HT1080 (cell line): ENCODE measurements at places on chromosomes 7 and 10. TPM values are rescaled to one million over a fixed set of nuclear protein-coding genes. Genes with fewer than 3 reads are reported as not detected.

The SPDYE9 gene
- not detected in 2 replicates for total RNA-seq

DNA sequence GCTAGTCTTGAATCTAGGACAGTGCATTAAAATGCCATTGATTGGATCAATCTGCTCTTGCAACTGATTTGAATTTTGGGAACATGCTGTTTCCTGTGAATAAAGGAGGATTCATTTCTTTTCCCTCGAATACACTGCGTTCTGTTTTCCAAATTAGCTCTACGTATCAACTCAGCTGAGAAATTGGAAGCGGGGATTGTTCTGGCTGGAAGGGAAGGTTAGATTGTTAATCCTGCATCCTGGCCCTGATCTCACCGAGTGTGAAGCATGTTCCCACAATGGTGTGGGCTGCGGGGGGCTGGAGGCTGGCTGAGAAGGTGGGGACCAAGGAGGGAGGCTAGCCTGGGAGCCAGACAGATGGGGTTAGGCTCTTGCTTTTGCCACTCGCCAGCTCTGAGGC lies 17.6 kb downstream of the HTRA1 start:
- DNase-seq, result no peak

- peak; percentile 90 for DNase-seq
These were observed 46.1 kb downstream of the ZCCHC24 start for GRCh38 chr10:79399223-79399831.

The ERLIN1 gene
- 56.7 and 75.2 TPM in 2 replicates for total RNA-seq

GRCh38 chr7:4716946-4717795 lies 35.1 kb downstream of the FOXK1 start:
- no peak for DNase-seq

DNA sequence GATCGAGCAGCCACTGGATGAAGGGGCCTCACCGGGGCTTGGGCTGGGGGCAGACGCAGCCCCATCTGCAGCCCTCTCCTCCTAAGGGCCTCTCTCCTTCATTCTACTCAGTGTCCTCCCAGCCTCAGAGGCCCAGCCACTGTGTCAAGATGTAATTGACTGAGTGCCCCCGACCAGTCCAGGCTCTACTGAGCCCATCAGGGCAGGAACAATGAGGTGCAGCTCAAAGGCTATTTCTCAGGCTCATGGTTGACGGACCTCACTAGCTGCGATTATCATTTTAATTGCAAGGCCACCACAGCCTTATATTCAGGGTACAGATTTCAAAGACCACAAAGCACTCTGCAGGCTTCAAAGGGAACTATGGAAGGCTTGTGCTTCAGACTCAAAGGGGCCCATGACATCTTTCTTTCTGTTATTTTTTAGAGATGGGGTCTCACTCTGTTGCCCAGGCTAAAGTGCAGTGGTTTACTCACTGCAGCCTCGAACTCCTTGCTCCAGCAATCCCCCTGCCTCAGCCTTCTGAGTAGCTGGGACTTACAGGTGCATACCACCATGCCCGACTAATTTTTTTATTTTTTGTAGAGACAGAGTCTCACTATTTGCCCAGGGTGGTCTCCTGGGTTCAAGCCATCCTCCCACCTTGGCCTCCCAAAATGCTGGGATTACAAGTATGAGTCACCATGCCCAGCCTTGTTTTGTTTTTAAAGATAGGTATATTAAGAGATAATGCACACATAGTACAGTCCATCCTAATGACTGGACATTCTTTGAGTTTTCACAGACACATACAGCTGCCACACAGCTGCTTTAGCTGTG lies 23.7 kb downstream of the SLC29A3 start:
- DNase-seq, result no peak

DNA sequence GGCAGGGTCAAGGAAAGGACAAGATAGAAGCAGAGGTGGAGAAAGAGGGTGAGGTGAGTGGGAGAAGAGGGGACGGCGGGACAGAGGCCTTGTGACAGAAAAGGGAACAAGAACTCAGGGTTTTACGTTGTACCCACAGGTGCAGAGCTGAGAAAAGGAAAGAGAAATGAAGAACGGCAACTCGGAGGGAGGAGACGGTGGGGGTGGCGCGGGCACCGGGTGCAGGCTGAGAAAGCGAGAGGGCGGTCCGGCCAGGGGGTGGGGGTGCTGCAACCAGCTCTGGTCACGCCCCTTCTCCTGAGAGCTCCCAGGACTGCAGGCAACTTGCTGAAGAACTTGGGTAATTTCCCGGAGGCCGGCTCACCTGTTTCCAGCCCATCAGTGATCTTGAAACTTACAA lies 65.3 kb downstream of the CARD11 start:
- DNase-seq, result no peak

DNA sequence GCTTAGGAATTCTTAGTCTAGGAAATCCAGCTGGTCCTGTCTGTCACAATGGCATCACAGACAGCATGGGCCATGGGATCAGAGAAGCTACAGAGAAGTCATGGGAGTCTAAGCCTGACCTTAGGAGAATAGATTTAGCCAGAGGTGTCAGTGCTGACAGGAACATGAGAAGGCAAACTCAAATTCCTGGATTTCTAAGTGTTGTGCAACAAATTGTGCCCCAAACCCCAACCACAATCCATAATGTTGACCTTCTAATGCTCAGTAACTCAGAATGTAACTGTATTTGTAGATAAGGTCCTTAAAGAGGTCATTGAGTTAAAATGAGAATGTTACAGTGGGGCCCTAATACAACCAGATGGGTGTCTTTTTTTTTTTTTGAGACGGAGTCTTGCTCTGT lies 95.9 kb upstream of the RHOBTB1 start:
- no peak for DNase-seq

DNA sequence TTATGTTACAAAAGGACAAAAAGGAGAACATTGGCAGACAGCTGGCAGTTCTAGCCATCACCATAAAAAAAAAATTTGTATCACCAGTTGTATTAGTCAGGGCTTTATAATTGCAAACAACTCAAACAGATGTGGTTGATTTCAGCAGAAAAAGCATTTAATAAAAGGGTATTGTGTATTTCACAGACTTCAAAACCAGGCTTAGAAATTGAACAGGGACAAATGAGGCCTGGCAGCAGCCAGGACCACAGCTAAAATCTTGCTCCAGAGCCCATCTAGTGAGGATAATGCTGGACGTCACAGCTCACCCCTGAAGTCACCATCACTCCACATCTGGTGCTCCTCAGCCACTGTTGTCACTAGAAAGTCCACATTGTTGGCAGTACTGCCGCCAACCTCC lies 52.9 kb upstream of the CALD1 start:
- DNase-seq, result no peak

The MTERF1 gene
- 10.9 and 12.4 TPM in 2 replicates for total RNA-seq

DNA sequence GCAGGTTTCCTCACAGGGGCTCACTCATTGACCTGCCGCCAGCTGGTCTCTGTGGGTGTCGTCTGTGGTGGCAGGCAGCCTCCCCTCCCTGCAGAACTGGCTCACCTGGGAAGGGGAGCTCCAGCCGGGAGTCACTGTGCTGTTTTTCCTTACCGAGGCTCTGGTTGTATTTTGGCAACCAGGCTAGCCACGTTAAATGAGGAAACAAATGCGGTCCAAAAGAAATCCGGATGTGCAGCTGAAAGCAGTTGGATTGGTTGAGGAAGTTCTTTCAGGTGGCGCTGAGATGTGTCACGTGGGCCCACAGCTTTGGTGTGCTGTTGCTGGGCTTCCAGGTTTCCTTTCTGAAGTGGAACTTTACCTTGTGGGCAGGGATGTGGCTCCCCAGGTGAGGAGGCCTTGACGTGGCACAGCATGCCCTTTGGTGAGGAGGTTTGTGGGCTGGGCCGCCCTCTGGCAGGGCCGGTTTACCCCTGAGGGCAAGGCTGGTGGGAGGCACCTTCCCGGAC lies 14.2 kb downstream of the MTURN start:
- DNase-seq, result no peak

The PDE6C gene
- total RNA-seq, result not detected in 2 replicates

DNA sequence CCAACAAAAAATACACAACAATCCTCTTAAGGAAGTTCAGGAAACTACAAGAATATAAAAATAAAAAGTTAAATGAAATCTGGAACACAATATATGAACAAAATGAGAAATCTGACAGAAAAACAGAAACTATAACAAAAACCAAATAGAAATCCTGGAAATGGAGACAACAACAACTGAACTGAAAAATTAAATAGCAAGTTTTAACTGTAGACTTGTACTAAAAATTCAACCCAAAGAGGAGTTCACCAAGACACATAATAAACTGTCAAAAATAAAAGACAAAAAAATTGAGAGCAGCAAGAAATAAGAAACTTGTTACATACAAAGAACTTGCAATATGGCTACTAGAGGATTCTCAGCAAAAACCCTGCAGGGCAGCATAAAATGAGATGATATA lies 45.1 kb downstream of the HBP1 start:
- no peak for DNase-seq

GRCh38 chr7:135644154-135644553 lies 18.2 kb upstream of the STMP1 start:
- no peak for DNase-seq

DNA sequence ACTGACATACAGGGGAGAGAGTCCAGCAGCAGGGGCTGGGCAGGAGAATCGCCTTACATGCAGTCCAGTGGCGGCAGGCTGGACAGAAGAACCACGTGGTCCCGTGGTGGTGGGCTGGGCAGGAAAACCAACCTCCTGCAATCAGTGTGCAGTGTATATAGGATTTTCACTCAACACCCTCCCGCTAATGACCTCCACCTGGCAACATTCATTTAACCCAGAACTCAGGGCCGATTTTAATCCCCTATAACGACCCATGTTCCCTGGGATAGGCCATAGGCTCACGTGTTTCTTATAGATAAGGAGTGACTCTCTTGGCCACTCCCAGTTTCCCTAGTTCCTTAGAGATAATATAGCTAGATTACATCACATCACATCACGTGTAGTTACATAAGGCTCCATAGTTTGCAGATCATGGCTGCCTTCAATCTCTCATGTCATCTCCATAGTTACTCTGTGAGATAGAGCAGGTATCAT lies 19.4 kb downstream of the MTURN start:
- no peak for DNase-seq

- no peak for DNase-seq
These were observed 6.3 kb downstream of the FAS start for GRCh38 chr10:88996927-88997326.

DNA sequence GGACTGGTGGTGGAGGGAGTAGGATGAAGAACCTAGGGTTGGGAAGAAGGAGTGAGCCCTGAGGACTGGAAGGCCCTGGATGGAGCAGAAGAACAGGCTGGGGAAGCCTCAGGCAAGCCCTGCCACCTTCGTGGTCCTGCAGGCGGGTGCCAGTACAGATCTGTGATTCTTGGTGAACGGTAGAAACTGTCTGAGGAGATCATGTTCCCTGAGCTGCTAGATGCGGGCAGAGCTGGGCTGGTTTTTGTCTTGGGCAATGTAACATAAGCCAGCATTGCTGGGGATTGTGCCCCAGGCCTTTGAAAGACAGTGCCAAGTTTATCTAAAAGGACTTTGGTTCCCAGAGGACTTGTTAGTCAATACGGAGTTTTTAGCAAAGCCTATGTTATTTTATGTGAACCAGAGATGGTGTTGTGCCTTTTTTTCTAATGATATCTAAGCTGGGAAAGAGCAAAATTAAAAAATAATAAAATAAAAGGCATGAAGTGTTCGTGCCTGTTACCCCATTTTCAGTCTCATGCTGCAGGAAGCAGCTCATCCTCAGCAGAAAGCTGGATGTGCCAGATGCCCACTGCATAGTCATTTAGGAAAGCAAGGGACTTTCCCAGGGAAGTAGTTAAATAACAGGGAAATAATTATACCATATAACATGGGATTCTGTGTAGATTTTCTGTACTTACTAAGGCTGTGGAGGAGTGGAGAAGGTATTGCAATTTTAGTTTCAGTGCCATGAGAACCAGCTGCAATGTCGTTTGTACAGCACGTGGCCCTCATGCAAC lies 24.4 kb upstream of the FIGNL1 start:
- no peak for DNase-seq

GRCh38 chr7:34091321-34091917 lies 186.1 kb downstream of the BMPER start:
- DNase-seq, result peak; percentile 19

DNA sequence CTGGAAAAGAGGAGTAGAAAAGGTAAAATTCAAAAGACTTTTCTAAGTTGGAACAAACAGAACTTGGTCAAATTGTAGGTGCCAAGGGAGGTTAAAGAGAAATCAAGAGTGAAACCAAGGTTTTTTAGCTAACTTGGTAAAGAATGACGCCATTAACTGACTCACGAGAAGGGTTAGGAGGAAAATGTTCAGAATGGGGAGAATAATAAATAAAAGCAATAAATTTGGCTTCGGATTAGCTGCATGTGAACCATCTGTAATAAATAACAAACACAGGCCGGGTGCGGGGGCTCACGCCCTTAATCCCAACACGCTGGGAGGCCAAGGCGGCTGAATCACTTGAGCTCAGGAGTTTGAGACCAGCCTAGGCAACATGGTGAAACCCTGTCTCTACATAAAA lies 71.9 kb upstream of the SRRM3 start:
- no peak for DNase-seq

The FAM241B gene
- 4.1 and 4.6 TPM in 2 replicates for total RNA-seq

The MDH2 gene
- total RNA-seq, result 236 and 349 TPM in 2 replicates

The TMEM209 gene
- 16.6 and 18.2 TPM in 2 replicates for total RNA-seq

DNA sequence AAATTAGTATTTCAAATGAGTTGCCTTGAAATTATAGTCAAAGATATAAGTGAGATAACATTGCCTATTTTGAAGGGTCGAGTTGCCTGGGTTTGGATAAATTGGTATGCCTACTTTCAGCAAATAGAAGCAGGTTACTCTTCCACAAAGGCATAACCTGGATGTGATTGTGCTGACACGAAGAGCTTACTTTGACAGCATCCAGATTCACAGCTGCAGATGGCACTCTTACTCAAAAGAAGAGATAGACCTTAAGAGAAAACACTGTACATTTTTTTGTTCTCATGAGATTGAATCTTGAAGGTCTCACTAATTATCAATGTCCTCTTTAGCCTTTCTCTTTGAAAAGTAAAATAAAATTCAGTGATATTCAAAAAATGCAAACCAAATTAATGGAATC lies 1338.7 kb downstream of the REEP3 start:
- DNase-seq, result no peak

GRCh38 chr10:35813219-35813618 lies 171.1 kb upstream of the FZD8 start:
- DNase-seq, result no peak
